Stromal cell of bone marrow (primary cell): ENCODE measurements at places on chromosomes 2 and 18.
A peak's percentile ranks its signal among the peaks of the same experiment; 100 is the strongest.

GRCh38 chr2:152319822-152320570 lies 15.0 kb upstream of the FMNL2 start:
- DNase-seq, result peak; percentile 33

DNA sequence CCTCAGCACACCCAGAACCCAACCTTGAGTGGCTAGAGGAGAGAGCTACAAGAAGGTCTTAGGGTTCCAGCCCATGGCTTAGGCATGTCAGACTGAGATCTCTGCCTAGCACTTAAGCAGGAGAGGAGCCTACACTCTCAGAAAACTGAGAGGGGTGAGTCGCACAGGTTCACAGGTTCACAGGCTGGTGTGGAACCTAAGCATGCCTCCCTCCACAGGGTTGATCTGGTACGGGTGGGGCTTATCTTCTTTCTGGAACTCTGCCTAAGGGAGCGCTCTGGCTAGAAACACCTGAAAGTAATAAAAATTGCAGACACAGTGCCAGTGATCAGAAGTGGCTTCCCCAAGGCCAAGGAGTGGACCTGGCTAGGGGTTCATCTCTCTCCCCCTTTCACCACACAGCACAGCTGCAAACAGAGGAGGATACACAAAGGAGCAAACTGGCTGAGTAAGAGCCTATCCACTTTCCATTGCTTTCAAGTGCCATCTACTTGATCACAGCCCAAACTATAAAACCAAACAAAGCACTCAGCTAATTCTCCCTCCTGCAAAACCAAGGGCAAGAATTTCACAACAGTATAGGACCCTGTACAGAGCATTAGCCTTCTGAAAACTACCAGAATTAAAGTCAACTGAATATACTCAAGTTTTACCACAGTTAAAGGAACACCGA lies 481.9 kb upstream of the SETBP1 start:
- DNase-seq, result no peak

DNA sequence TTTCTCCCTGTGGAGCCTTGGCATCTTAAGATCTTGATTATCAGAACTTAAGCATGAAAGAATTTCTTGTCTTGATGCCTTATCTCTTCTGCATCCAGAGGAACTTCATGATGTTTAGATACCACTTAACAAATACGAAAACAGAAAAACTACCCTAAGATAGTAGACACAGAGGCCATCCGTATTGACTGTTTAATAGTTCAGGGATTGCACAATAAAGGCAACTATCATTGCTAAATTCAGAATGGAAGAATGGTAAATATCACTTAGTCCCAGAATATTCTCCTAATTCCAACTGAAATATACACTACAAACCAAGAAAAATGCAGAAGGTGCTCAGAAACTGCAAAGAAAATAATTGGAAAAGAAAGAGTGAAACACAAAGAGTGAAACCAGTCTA lies 214.6 kb upstream of the VWC2L start:
- no peak for DNase-seq

- no peak for DNase-seq
These were observed 34.2 kb downstream of the NPAS2 start for GRCh38 chr2:100853909-100854810.

- no peak for DNase-seq
These were observed 393.5 kb upstream of the RAB12 start for GRCh38 chr18:8215741-8216140.

GRCh38 chr2:189016311-189016861 lies 42.2 kb downstream of the COL3A1 start:
- DNase-seq, result no peak

GRCh38 chr18:40382197-40382596 lies 1572.8 kb upstream of the PIK3C3 start:
- DNase-seq, result no peak

GRCh38 chr2:242022550-242023290 lies 153.2 kb downstream of the RTP5 start:
- DNase-seq, result no peak

GRCh38 chr18:9902832-9903231 lies 11.0 kb upstream of the VAPA start:
- no peak for DNase-seq

GRCh38 chr2:196697825-196698224 lies 58.3 kb downstream of the CCDC150 start:
- no peak for DNase-seq
